Glomerular endothelial cell (primary cell): ENCODE measurements at places on chromosomes 6 and 20. TPM values are rescaled to one million over a fixed set of nuclear protein-coding genes. Genes with fewer than 3 reads are reported as not detected.

Gene CPNE1
- total RNA-seq: 93.1 and 149 TPM in 2 replicates

Gene OPRL1
- 2.7 and 4.5 TPM in 2 replicates for total RNA-seq

Gene MUC22
- not detected in 2 replicates for total RNA-seq

- no peak for DNase-seq
Observed at GRCh38 chr6:129369737-129370136, 340.2 kb downstream of the ARHGAP18 start.

GRCh38 chr20:33843854-33844253, 32.7 kb downstream of the CHMP4B start:
- no peak for DNase-seq

DNA sequence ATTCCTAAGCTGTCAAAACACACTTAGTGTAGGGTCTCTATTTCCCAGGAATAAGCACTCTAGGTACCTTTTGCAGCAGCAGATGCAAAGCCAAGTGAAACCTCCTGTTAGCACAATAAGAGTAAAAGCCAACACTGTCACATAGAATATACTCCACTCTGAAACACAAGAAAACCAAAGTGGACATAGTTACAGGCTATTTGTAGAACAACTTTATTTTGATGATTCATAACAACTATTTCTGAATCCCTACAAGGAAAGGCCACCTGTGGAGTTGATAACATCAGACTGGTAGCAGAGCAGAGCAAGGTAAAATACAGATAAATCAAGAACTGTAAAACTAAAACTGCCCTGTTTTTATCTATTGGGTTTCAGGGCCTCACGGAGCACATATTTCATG, 59.7 kb downstream of the ALDH5A1 start:
- DNase-seq: no peak
